ENCODE measurements at places on chromosomes 1 and 21. TPM values are rescaled to one million over a fixed set of nuclear protein-coding genes. Genes with fewer than 3 reads are reported as not detected.

The TMIGD3 gene
- 1.3 TPM for polyA plus RNA-seq

The FNBP1L gene
- polyA plus RNA-seq = 2.5 TPM

The ST6GALNAC5 gene
- polyA plus RNA-seq = 2.6 TPM

The GRIK3 gene
- not detected for polyA plus RNA-seq

The CADM3 gene
- not detected for polyA plus RNA-seq

The MEX3A gene
- polyA plus RNA-seq = 0.13 TPM

The PRDM2 gene
- polyA plus RNA-seq = 20.8 TPM

The GPR161 gene
- polyA plus RNA-seq = 13.1 TPM

The OR14K1 gene
- not detected for polyA plus RNA-seq

The ODF2L gene
- polyA plus RNA-seq = 2.9 TPM

The IKBKE gene
- 4.5 TPM for polyA plus RNA-seq

The FOXO6 gene
- polyA plus RNA-seq = 0.38 TPM

The SDHC gene
- polyA plus RNA-seq = 129 TPM

The GALNT2 gene
- polyA plus RNA-seq = 101 TPM

The TEX35 gene
- not detected for polyA plus RNA-seq

The S100A2 gene
- polyA plus RNA-seq = 2.1 TPM

The VANGL2 gene
- polyA plus RNA-seq = 0.26 TPM
